CD4-positive, alpha-beta T cell (primary cell): ENCODE measurements at places on chromosomes 6 and 20.

DNA sequence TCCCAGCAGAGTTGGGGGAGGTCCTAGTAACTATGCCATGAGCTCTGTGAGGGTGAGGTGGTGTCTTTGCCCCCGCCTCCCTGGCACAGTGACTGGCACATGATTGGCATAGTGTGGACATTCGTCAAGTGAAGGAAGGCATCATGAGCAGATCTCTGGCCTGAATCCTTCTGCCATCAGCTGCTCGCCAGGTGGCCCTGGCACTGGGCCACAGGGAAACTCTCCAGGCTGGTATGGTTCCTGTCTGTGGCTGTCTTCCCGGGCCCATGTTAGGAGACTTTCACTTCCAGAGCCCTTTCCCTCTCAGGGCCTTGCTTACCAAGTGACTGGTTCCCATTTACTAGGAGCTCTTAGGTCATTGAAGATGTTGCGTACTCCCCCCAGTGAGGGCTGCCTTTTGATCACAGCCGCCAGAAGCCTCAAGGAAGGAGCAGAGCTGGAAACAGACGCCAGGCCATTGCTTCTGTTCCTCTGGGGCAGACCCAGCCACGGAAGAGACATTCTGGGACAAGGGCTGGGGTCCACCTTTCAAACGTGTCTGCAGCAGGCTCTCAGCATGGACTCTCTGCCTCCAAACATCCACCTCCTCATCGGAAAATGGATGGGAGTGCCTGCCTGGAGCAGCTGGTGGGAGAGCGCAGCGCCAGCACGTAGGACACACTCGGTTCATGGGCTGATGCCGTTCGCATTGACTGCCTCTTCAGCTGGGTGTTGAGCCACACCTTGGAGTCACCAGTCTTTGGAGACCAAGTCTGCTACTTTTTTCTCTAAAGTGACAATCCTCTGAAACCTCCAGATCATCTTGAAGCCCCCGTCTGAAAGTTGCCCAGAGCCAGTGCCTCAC lies 67.2 kb downstream of the PTPN1 start:
- H3K27me3 ChIP-seq: no peaks in the 10 kb centered on the region
- no peak overlapping the region for H3K4me3 ChIP-seq
- H3K4me1 ChIP-seq: peaks cover 7% of the 10 kb centered on the region
- no peak overlapping the region for H3K27ac ChIP-seq

DNA sequence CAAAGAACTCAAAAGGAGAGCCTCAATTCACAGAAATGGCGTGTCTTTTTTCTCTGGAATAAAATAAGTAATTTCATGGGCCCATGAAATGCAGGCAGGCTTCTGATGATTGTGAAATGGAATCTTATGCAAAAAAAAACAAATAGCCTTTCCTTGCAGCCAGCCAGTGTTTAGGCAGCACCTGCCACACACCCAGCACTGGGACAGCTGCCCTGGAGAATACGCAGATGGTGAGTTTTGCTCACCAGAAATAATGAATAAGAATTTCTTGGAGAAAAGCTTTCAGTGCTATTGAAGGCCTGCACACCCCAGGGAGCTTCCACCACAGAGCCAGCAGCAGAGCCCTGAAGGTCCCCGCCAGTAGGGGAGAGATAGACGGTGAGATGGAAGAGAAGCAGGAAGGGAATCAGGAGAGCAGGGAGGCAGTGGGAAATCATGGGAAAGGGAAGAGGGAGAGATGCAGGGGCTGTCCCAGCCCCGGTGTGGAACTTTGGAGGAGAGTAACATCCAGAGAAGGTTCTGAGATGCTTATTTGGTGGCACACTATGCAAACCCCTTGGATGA lies 54.9 kb downstream of the PXDC1 start:
- no peak overlapping the region for H3K4me3 ChIP-seq
- no peaks in the 10 kb centered on the region for H3K4me1 ChIP-seq
- no peak for DNase-seq
- H3K36me3 ChIP-seq: no peaks in the 10 kb centered on the region
- H3K27me3 ChIP-seq: no peaks in the 10 kb centered on the region
- no peak overlapping the region for H3K27ac ChIP-seq

GRCh38 chr6:39915866-39916265 lies 18.4 kb downstream of the MOCS1 start:
- DNase-seq: no peak
- H3K36me3 ChIP-seq: no peaks in the 10 kb centered on the region
- no peaks in the 10 kb centered on the region for H3K27me3 ChIP-seq
- H3K4me1 ChIP-seq: no peaks in the 10 kb centered on the region

DNA sequence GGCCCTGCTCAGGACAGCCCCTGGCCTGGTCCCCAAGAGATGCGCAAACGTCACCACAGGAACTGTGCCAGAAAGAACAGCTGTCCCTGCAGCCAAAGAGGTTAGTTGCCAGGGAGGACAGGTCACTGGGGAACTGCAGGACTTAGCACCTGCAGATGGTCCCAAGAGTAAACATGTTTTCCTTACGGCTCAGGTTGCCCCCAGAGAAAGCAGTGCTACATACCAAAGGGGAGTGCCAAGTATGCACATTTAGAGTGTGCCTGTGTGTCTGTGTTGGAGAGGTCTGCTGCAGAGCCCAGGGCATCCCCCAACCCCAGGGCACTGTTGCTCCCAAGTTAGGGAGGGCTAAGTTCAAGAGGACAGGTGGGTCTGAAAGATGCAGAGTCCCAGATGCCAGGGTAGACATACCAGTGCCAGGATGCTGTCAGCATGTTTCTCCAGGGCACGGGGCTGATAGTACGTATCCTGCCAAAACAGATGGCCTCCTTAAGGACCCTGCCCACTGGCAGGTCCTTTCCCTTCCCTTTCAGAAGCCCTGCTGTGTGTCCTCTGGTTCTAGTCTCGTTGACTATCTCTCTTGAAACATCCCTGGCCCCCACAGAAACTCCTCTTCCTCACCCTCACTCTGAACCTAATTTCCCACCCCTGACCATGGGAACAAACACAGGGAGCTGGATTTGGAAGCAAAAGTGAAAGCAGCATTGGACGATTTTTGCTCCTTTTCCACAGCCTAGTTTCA lies 1.3 kb downstream of the ABHD16A start:
- no peaks in the 10 kb centered on the region for H3K27me3 ChIP-seq
- H3K4me1 ChIP-seq: peaks cover 35% of the 10 kb centered on the region
- H3K27ac ChIP-seq: no peak overlapping the region
- H3K36me3 ChIP-seq: peaks cover 26% of the 10 kb centered on the region

GRCh38 chr20:25539742-25540672 lies 45.3 kb downstream of the NINL start:
- no peaks in the 10 kb centered on the region for H3K4me1 ChIP-seq
- no peaks in the 10 kb centered on the region for H3K36me3 ChIP-seq
- H3K27me3 ChIP-seq: no peaks in the 10 kb centered on the region
- no peak for DNase-seq
- H3K4me3 ChIP-seq: no peak overlapping the region
- H3K27ac ChIP-seq: no peak overlapping the region

DNA sequence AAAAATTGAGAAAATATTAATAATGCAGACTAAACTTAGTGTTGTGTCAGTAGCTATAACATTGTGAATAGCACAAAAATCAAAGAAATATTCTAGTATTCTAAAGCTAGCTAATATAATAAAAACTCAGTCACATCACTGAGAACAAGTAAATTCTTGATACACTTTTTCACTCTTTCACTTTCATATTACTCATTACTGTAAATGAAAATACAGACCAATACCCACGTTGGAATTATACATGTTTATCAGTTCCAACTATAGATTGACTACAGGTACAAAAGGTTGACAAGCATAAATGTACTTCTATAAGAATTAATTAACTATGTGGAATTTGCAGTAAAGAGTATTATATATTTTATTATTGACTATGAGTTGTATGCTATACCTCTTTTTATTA lies 1043.4 kb upstream of the FLRT3 start:
- no peak for DNase-seq
- no peaks in the 10 kb centered on the region for H3K4me1 ChIP-seq
- no peak overlapping the region for H3K4me3 ChIP-seq
- H3K27me3 ChIP-seq: no peaks in the 10 kb centered on the region
- no peaks in the 10 kb centered on the region for H3K36me3 ChIP-seq

- H3K4me3 ChIP-seq: no peak overlapping the region
- peaks cover 22% of the 10 kb centered on the region for H3K36me3 ChIP-seq
- DNase-seq: no peak
- no peaks in the 10 kb centered on the region for H3K27me3 ChIP-seq
- no peak overlapping the region for H3K27ac ChIP-seq
- no peaks in the 10 kb centered on the region for H3K4me1 ChIP-seq
These were observed 16.3 kb downstream of the HEBP2 start for GRCh38 chr6:138420356-138420755.

GRCh38 chr20:52748990-52749389 lies 223.2 kb upstream of the TSHZ2 start:
- no peak overlapping the region for H3K4me3 ChIP-seq
- H3K36me3 ChIP-seq: no peaks in the 10 kb centered on the region
- no peaks in the 10 kb centered on the region for H3K27me3 ChIP-seq

DNA sequence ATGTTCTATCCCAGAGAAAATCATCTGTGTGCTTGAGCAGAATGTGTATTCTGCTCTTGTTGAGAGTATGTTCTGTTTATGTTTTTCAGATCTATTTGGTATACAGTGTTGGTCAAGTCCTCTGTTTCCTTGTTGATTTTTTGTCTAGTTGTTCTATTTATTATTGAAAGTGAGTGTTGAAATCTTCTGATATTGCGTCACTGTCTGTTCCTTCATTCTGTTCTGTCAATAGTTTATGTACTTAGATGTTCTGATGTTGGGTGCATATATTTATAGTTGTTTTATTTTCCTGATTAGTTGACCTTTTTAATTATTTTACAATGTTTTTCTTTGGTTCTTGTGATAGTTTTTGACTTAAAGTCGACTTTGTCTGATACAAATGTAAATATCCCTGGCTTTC lies 458.7 kb upstream of the HSF2 start:
- DNase-seq: no peak
- H3K4me3 ChIP-seq: no peak overlapping the region
- H3K4me1 ChIP-seq: no peaks in the 10 kb centered on the region
- H3K27me3 ChIP-seq: no peaks in the 10 kb centered on the region
- no peaks in the 10 kb centered on the region for H3K36me3 ChIP-seq
- H3K27ac ChIP-seq: no peak overlapping the region

- H3K36me3 ChIP-seq: peaks cover 9% of the 10 kb centered on the region
- no peak for DNase-seq
- H3K4me1 ChIP-seq: no peaks in the 10 kb centered on the region
- no peak overlapping the region for H3K4me3 ChIP-seq
- no peaks in the 10 kb centered on the region for H3K27me3 ChIP-seq
- H3K27ac ChIP-seq: no peak overlapping the region
These were observed 84.0 kb downstream of the MTHFD1L start for GRCh38 chr6:150949526-150949925.
